Inflammatory macrophage treated with lipopolysaccharide for 1 hour (primary cell): ENCODE measurements at places on chromosomes 6 and 20.

- DNase-seq, result no peak
These were observed 63.0 kb downstream of the AGPAT4 start for GRCh38 chr6:161210857-161211256.

DNA sequence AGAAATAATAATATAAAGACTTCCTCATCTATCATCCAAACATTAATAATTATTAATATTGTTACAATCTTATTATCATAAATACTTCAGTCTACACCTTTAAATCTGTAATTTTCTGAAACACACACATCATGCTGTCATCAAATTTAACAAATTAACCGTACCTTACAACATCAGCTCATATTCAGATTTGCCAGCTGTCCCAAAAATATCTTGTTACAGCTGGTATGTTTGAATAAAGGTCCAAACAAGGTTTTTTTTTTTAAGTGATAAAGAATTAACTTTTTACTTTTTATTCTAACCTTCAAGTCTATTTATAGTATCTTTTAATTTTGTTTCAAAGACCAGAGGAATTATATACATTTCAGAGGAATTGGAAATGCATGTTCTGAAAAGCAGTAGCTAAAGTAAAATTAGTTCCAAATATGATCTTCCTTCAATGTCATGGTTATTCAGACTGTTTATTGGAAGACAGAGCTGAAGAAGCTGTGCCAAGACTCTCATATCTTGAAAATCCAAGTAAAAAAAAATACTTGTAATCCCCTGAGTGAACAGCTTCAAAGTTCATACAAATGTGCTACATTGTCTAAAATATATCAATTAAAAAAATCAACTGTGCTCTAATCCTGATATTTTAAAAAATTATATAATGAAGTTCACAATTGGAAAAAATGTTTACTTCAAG, 161.7 kb upstream of the BMP5 start:
- DNase-seq, result no peak

DNA sequence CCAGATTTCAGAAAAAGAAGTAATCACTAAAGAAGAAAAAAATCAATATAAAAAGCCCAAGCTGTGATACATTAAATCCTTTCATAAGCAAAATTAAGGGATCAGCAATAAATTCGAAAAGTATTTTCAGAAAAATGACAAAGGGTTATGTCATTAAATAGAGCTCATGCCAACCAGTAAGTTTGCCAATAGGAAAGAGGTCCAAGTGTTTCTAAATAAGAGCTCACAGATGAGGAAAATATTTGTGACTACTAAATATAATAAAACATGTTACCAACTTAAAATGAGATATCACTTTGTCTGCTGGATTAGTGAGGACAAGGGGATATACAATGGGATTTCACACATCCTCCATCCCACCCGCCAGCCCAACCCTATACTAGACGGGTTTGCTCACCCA, 140.3 kb upstream of the EYA4 start:
- DNase-seq, result no peak

DNA sequence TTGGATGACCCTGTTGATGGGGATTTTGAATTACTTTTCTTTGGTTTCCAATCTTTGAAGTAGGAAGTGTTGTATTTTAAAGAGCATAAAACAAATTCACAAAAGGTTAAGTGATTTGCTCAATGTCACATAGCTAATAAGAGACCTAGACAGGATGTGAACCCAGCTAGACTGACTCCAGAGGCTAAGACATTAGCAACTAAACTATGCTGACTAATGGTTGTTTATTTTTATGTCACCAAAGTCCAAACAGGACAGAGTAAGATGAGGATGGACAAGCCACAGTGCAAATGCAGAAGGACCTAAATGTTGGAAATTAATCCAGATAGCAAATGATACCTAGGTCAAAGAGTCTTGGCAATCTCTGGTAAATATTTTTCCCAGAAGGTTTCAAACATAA, 38.0 kb downstream of the OGFRL1 start:
- DNase-seq, result no peak

GRCh38 chr6:85081102-85081501, 316.7 kb upstream of the TBX18 start:
- DNase-seq, result no peak

- DNase-seq, result peak; percentile 84
These were observed at the start of gene PYGB for GRCh38 chr20:25247956-25248785. TSS of gene PYGB (plus strand) at chr20:25248085. CDS start at chr20:25248179, 94 bp downstream.

- peak; percentile 46 for DNase-seq
These were observed 56.9 kb downstream of the LY86 start for GRCh38 chr6:6645261-6645917.

DNA sequence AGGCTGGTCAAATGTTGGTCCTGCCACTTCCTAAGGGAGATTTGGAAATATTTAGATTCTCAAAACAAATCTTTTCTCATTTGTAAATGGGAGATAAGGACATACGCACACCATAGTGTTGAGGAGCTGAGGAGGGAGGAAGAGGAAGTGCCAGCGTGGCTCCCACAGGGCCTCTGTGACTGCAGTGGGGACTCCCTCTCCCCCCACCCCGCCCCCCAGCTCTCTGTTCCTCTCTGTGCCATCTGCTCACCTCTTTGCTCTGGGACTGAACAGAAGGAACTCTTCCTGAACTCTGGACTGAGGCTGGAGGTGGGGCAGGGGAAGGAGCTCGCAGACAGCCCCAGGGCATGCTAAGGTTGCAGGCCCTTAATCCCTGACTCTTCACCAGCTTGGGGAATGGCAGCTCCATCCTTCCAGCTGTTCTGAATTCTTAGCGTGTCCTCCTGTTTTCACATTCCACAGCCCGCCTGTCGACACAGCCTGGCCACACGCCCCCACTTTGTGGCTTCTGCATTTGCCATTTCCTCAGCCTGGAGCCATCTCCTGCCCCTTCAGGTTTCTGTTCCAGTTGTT, 11.4 kb downstream of the DDX27 start:
- peak; percentile 56 for DNase-seq

GRCh38 chr6:90403489-90404381, 107.1 kb upstream of the BACH2 start:
- no peak for DNase-seq

DNA sequence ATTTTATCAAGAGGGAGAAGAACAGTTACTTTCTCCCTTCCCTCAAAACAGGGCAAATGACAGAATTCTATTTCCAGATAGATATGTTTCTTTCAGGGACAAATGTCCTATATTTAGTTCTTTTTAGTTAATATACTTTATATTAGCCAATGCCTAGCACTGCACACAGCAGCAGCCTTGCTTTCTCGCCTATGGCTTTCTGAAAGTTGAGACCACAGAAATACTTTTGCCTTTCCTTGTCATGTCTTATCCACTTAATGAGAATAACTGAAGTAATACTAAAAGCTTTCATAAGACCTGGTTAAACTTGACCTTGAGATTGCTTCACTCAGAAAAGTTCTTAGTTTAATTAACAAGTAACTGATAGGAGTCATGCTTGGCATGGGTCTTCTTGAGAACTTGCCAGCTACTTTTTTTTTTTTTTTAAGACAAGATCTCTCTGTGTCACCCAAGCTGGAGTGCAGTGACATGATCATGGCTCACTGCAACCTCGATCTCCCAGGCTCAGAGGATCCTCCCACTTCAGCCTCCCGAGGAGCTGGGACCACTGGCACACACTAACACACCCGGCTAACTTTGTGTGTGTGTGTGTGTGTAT, 159.3 kb downstream of the CDKAL1 start:
- DNase-seq, result no peak

DNA sequence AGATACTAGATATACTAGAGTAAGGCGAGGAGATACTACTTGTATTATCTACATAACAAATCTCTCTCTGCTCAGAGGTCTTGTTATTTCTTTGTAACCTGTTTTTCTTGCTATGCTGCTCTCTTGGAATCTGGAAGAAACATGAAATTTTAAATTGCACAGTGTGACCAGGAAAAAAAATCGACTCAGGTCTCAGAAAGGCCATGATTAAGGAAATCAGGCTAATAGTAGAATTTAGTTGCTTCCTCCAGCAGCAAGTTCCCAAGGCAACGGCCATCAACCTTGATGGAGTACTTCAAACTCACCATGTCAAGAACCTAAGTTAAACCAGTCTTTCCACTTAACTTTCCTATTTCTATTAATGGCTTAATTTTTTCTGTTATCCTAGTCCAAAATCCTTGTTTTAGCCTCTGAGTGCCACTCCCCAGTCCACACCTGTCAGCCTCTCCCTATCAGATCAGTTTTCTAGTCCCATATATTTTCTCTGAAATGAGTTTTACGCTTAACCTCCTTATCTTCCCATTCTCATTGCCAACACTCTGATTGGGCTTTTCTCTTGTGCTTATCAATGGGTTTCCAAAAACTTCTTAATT, 87.7 kb upstream of the BEND3 start:
- DNase-seq, result no peak

DNA sequence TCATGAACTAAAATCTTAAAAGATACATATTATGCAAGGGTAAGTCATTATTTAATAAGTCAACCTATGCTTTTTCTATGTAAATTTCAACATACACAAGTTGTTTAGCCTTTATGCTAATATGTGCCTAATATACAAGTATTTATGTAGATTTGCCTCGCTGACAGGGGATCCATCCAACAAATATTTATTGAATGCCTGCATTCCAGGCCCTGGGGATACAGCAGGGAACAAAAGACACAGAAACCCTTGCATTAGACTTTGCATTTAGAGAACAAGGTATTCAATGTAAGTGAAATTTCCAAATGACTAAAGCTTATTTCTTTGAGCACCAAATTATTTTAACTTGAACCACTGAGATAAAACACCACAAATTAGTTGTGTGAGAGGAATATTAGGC, 19.1 kb downstream of the SERINC1 start:
- DNase-seq, result no peak

DNA sequence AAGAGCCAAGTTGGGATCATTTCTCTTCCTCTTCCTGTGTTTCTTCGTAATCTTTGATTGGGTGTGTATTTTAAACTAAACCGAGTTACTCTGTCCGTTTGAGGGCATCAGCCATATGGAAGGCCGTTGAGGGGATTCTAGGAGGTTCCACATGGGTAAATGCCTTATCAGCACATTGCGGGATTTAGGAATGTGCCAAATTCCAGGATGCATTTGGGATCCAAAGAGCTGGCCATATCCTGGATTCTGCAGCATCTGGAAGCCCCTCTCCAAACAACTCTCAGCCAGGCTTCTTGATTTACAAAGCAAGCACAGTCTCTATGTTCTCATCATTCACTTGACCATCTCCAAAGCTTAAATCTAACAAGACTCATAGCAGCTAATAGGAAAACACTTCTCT, 67.6 kb upstream of the RIN2 start:
- no peak for DNase-seq

DNA sequence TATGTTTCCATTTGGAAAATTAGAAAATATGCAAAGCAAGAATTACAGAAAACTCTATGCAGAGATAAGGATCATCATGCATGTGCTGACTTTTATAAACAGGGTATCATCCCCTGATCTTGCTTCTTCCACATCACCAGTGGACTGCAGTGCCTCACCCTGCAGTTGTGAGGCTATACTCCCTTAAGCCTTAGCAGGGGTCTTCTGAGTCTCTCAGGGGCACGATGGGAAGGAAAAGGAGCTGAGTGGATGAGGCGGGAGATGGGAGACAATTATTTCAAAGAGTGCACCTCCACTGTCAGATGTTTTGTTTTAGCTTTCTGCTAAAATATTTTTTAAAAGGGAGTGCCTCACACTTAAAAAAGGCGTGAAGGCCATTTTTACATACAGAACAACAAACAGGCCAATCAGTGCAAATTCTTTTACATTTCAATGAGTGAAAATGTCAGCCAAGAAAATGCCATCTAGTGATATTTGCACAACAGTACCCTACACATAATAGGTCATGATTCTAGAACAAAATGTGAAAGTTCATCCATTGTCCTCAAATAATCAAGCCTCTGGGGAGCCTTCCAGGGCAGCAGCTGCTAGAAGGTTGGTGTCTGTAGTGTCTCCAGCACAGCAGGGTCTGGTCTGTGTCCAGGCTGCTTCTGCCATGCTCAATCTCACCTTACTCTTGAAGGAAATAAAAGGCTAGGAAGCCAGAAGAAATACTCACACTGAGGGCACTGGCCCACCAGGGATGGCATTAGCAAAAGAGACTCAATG, 13.2 kb upstream of the SERPINB9 start:
- DNase-seq, result no peak

DNA sequence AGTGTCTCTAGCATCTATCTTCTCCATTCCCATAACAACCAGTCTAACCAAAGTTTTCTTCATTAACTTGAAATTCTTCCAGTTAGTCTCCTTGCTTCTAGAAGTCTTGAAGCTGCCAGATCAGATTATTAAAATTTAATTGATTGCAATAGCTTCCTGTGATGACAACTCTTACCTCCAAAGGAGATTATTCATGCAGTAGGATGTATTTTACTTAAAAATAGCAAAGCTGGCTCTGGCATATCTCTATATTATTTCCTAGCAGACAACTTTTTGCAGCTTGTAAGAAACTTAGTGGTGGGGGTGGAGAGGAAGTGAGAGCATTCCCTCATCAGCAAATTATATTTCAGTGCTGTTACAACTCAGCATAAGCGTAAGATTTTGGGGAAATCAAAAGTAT, 290.4 kb downstream of the GRIK2 start:
- no peak for DNase-seq

DNA sequence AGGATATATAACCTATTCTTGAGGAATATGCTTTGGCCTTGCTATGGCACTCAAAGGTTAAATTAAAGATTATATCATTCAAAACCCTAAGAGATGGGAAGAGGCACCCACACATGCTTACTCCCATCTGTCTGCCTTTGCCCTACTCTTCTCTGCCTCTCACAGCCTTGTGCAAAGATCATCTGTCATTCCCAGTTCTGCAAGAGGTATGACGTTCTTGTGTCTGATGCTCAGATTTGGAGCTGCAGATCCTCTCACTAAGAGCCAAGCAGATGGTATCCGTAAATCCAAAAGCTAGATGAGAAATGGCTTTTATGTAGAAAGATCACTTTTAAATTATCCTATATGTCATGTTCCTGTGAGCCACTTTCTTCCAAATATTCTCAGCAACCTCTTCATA, 112.0 kb downstream of the GPR63 start:
- no peak for DNase-seq

- DNase-seq, result no peak
These were observed 58.0 kb downstream of the ZNF292 start for GRCh38 chr6:87213364-87213763.

GRCh38 chr6:165178056-165178455, 131.3 kb downstream of the C6orf118 start:
- no peak for DNase-seq

- peak; percentile 61 for DNase-seq
These were observed 930 bp downstream of the THBD start for GRCh38 chr20:23048283-23049200.

DNA sequence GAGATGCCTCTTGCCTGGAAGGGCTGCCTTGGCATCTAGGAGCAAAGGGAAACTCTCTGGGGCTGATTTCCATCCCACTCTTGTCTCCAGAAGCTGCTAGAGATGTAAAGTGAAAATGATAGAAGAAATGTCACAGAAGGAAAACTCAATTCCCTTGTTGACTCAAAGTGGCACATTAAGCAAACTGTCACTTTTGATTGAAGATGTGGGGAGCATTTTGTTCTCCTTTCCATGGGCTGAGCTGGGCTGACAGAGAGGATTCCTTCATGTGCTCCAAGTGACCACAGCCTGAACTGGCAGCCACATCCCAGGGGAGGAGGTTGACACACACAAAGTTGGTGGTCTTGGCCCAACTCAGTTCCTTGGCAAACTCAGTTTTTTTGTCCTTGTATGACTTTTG, 9.8 kb downstream of the GPR31 start:
- DNase-seq, result no peak
